Activated T-helper 1 cell treated with anti-CD3 and anti-CD28 coated beads, Interleukin-2, amount 50 U/mL, for 16 hours (primary cell): ENCODE measurements at places on chromosomes 1 and 21.

DNA sequence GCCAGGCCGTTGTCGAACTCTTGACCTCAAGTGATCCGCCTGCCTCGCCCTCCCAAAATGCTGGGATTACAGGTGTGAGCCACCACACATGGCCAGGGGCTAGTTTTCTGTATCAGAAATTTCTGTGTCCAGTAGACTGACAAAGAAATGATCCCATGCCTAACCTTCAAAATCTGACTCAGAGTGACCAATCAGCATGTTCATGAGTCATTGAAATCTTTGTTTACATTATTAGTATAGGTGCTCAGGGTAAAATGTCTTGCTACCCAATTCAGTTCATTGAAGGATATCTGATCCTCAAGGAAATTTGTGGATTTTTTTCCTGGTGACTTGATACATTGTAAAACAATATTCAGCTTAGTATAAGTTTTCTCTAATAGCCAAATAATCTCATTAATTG lies 11.0 kb upstream of the LDLRAD2 start:
- DNase-seq: no peak

- DNase-seq: no peak
These were observed 56.2 kb downstream of the SYT2 start for GRCh38 chr1:202654079-202654478.

DNA sequence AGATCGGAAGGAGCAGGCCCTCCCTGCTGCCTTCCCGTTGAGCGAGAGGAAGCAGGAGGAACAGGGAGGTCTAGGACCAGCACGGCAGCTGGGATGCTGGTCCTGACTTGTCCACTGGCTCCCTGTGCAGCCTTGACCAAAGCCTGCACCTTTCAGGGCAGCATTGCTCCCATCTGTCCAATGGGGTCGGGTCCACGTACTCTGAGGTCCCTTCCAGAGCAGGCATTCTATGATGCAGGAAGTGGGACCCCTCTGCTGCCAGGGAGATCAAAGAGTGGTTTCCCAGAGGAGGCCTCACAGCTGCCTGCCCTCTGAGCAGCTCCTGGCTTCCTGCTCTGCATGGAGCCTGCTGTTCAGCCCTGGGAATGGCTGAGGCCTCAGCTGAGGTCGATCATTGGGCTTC lies 21.7 kb upstream of the ZNF362 start:
- no peak for DNase-seq

DNA sequence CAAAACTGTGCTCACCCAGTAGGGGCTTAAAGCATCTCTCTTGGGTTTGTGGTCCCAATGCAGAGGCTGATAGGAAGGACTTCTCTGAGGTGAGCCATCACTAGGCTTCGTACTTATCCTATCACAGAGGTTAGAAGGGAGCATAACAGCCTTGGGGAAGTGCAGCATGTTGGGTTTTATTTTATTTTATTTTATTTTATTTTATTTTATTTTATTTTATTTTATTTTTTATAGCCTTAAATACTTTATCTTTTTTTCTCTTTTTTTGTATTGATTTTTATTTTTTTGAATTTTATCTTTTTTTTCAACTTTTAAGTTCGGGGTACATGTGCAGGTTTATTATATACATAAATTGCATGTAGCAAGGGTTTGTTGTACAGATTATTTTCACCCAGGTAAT lies 48.9 kb upstream of the LPGAT1 start:
- DNase-seq: no peak

DNA sequence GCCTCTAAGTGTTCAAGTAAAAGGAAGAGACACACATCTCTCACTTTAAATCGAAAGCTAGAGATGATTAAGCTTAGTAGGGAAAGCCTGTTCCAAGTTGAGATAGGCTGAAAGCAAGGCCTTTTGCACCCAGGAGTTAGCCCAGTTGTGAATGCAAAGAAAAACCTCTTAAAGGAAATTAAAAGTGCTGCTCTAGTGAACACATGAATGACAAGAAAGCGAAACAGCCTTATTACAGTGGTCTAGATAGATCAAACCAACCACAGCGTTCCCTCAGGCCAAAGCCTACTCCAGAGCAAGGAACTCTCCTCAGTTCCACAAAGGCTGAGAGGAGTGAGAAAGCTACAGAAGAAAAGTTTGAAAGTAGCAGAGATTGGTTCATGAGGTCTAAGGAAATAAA lies 14.9 kb downstream of the TCP10L start:
- DNase-seq: no peak

GRCh38 chr1:83673312-83673711 lies 325.6 kb downstream of the TTLL7 start:
- DNase-seq: no peak

GRCh38 chr1:21232044-21232443 lies 55.3 kb upstream of the EIF4G3 start:
- DNase-seq: no peak

DNA sequence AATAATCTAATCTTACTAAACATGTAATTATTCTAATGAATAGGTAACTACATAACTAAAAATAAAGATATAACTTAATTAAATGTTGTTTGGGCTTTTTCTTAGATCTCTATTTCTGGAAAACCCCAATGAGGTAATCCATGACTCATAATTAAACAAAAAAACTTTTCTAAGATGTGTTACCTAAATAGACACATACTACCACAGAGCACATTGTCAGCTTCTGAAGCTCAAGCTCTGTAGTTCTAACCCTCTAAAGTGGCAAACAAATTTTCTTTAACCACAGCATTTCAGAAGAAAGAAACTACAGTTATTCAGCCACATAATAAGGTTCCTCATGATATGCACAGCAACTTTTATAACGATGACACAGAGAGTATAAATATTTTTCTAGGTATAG lies 4.2 kb downstream of the OR6K3 start:
- no peak for DNase-seq

DNA sequence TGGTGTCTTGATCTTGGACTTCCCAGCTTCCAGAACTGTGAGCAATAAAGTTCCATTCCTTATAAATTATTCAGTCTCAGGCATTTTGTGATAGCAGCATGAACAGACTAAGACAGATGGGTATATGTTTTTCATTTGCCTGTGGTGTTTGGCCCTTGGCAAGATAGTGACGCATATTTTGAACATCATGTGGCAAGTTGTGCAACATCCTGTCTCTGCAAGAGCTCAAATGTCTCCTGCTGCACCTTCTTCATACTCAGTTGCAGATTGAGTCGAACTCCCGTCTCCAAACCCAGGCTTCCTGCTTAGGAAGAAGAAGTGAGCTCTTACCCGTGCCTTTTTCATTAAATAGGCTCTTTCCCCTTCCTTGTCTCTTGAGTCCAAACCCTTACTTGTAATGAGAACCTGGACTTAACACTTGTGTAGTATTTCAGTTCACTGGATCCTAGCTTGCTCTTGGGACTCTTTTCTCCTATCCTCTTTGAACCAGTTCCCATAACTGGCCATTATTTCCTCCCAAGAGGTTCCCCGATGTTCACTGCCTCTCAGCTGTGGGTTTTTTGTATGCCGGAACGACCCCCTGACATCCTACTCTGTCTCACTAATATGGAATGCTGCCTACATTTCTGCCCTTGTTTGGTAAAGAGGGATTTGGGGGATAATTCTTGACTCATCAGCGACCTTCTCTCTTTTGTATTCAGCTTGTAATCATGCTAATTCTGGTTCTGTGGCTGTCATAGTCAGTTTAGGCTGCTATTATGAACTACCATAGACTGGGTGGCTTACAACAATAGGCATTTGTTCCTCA lies 125.0 kb upstream of the KCNK2 start:
- no peak for DNase-seq

GRCh38 chr1:178966312-178966711 lies 59.4 kb upstream of the FAM20B start:
- no peak for DNase-seq

DNA sequence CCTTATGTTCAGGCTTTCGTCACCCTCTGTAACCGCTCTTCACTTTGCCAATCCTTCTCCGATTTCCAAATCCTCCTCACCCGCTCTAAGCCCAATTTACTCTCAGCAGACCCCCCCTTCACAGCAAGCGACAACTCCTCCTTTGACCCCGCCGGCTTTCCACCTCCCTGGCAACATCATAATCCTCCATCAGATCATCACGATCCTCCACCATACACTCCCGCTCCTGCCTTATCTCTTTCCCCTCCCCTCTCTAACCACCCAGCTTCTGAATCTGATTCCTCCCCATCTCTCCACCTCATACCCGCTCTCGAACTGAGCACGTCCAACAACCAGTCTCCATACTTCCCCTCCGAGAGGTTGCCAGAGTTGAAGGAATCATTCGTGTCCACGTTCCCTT lies 7.5 kb upstream of the EVA1B start:
- no peak for DNase-seq

DNA sequence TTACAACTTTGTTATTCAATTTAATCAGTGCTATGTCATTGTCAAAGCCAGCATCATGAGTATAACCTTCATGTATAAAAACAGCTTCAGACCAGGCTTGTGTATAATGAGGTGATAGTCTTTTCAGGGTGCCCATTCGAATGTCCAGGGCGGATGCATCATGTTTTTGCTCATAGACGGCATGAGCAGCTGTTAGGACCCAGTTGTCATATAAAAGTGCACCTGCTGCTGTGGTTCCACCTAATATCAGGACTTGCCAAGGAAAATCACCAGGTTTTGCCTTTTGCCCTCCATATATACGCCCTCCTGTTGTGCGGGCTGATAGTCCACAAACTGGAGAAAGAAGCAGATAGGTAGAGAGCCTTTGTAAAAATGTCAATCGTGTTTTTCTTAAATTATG lies 14.9 kb downstream of the TARDBP start:
- no peak for DNase-seq

- no peak for DNase-seq
These were observed 1.1 kb downstream of the USP48 start for GRCh38 chr1:21781815-21782348.

GRCh38 chr1:8378981-8379470 lies 61.1 kb downstream of the SLC45A1 start:
- no peak for DNase-seq

- no peak for DNase-seq
These were observed 6.6 kb upstream of the WNT9A start for GRCh38 chr1:227954163-227954850.

- DNase-seq: no peak
These were observed 99.3 kb upstream of the PLD5 start for GRCh38 chr1:242623756-242624155.

GRCh38 chr1:22090867-22091266 lies 38.4 kb downstream of the CDC42 start:
- DNase-seq: no peak

DNA sequence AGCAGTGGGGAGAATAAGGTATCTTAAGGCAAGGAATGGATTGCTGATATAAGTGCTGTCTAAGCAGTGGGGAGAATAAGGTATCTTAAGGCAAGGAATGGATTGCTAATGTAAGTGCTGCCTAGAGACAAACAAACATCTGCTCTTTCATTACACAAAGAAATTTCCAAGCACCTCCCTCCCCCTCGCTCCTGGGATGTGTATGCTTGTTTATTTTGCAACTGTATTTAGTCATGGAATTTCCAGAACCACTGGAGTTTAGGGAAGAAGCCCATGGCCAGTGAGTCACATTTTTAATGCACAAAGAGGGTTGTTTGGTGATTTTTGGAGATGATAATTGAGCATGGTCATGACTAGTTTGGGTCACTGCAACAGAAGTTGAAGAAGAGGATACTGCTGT lies 21.5 kb downstream of the PDPN start:
- no peak for DNase-seq

DNA sequence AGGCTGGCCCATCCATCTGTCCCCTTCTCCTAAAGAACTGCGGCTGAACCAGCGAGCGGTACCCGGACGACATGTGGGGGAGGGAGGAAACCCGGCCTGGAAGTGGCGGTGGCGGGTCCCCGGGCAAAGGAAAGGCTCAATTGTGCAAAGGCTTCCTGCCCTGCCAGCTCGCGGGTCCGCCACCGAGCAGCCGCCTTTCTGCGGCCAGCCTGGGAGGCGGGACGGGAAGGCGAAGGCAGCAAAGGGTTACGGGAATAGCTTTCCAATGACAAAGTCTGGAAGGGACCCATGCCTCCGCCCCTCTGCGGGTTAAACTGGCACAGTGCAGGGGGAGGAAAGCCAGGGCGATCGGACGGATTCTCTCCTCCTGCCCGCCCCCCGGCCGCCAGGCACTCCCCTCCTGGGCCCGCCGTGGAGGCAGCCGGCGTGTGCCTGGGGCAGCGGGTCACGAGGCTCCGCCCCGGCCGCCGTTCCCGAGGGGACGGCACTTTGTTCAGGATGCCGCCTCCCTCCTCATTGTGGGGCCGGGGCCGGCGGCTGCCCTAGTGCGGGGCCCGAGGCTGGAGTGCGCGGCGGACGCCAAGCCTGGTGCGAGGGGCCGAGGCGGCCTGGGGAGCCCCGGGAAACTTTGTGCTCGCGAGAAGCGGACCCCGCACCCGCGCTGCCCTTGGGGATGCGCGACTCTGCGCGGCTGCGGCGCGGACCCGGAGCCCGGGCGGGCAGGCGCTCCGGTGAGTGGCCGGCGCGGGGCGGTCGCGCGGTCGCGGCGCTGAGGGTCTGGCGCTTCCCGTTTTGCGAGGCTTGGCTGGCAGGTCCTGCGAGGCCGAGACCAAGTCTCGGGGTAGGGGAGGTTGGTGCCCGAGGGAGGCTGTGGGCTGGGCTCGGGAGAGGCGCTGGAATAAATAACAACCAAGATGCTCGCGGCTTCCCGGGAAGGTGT lies at the start of gene NAV1:
Gene NAV1, plus strand, starts transcription at position 516 of the 940 bp plus-strand sequence. CDS start 83,758 bp downstream, outside the sequence.
- no peak for DNase-seq

- DNase-seq: no peak
These were observed 25.9 kb downstream of the IGFN1 start for GRCh38 chr1:201216395-201217085.

DNA sequence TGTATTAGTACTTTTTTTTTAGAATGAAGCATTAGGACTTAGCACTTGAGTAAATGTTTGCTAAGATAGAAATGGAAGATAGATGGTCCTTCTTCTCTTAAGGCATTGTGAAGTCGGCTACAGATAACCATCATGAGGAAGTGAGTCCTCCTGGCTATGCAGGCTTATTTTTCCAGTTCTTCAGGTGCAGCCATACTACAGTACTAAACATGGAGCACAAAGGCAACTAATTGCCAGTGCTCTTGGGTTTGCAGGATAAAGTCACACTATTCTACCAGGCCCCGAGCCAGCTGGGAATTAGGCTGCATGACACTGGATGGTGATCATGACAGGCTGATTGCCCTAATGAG lies 197.3 kb upstream of the SGIP1 start:
- no peak for DNase-seq

- DNase-seq: no peak
These were observed 100.0 kb downstream of the POFUT2 start for GRCh38 chr21:45187646-45188045.
